Trophoblast cell (in vitro differentiated cells and primary cell): ENCODE measurements at places on chromosomes 3 and 15.
A peak's percentile ranks its signal among the peaks of the same experiment; 100 is the strongest.

- no peak overlapping the region for H3K4me3 ChIP-seq
- no peaks in the 10 kb centered on the region for H3K4me1 ChIP-seq
- H3K27ac ChIP-seq = no peak overlapping the region
- DNase-seq = no peak
These were observed 210.6 kb downstream of the ARPP21 start for GRCh38 chr3:35849963-35850362.

GRCh38 chr3:39287216-39288164 lies 7.7 kb upstream of the CX3CR1 start:
- H3K4me1 ChIP-seq = no peaks in the 10 kb centered on the region
- no peak for DNase-seq
- no peak overlapping the region for H3K4me3 ChIP-seq
- no peaks in the 10 kb centered on the region for H3K36me3 ChIP-seq
- H3K27ac ChIP-seq = no peak overlapping the region
- H3K27me3 ChIP-seq = no peaks in the 10 kb centered on the region

GRCh38 chr3:184299488-184300377 lies 692 bp downstream of the PSMD2 start:
- H3K4me3 ChIP-seq = peak overlapping the region; percentile 96
- no peaks in the 10 kb centered on the region for H3K4me1 ChIP-seq
- H3K36me3 ChIP-seq = peaks cover 30% of the 10 kb centered on the region
- no peak for DNase-seq

DNA sequence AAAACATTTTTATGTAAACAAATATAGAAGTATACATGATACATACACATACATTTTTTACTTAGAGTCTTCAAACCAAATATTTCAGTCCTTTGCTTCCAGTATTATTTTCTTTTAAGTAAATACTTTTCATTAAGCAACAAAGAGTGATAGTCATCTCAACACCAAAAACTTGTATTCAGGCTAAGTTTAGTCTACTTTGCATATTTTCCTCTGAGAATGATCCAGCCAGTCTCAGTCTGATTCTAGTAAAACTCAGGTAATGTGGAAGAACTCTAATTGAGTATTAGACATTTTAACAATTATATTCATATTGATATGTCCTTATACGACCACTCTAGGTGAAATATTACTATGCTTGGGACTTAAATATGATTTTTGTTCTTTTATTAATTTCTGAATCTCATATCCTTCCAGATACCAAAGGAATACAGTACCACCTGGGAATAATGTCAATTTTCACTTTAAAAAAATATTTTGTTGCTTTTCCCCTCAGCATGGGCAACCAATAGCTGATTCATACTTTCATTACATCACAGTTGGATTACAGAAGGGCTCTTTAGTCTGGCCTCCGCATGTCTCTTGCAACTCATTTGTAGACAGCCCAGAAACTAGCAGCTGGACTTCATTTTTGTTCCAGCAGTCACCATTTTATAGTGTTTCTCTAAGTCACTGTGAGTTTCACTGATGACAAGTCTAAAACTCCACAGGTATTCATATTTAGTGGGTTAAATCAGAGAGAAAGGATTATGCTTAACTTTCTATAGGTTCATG lies 390.4 kb downstream of the ZBTB20 start:
- no peaks in the 10 kb centered on the region for H3K27me3 ChIP-seq
- no peaks in the 10 kb centered on the region for H3K36me3 ChIP-seq
- peak; percentile 31 for DNase-seq

- H3K27ac ChIP-seq = no peak overlapping the region
- H3K4me1 ChIP-seq = peaks cover 10% of the 10 kb centered on the region
- peak; percentile 14 for DNase-seq
- no peak overlapping the region for H3K4me3 ChIP-seq
- no peaks in the 10 kb centered on the region for H3K36me3 ChIP-seq
These were observed 101.1 kb upstream of the PLXNA1 start for GRCh38 chr3:126881861-126882260.

DNA sequence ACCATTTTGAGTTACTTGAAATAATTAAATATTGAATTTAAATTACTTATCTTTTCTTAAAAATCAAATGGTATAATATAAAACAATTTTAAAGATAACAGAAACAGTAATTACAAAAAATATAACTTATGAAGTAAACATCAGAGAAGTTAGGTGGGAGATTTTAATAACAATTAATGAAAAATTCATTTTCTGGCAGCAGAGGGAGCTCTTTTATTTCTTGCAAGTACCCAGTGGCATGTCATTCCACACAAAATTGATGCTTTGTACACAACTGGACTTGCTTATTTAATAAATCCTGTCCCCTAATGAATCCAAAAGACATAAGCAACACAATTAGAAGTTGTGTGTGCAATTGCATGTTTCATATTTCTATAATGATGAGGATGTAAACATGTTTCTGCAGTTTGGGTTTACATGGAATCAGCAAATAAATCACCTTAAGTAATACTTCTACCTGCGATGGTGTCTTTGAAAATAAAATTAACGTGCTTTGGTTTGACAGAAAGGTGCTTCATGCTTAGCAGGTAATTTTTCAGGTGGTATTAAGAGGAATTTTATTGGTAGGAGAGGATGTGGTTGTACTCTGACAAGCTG lies 861.3 kb downstream of the ZPLD1 start:
- H3K27ac ChIP-seq = no peak overlapping the region
- no peak overlapping the region for H3K4me3 ChIP-seq
- H3K27me3 ChIP-seq = no peaks in the 10 kb centered on the region
- no peaks in the 10 kb centered on the region for H3K36me3 ChIP-seq
- DNase-seq = peak; percentile 57
- H3K4me1 ChIP-seq = no peaks in the 10 kb centered on the region

DNA sequence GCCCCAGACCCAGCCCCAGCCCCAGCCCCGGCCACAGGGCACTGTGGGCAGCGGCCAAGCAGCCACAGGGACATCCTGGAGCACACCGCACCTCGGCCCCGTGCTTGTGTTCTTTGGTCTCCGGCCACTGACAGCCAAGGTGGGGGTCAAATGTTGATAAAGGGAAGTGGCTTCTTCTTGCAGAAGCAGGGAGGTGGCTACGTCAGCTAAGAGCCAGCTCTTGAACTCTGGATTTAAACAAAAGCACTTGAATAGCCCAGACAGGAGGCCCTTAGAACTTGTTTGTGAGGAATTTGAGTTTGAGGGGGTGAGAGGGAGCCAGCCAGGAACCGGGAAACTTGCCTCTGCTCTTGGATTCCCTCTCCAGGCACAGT lies 135.8 kb upstream of the ABHD17C start:
- H3K27ac ChIP-seq = no peak overlapping the region
- H3K36me3 ChIP-seq = no peaks in the 10 kb centered on the region
- no peaks in the 10 kb centered on the region for H3K4me1 ChIP-seq
- no peak for DNase-seq
- no peak overlapping the region for H3K4me3 ChIP-seq

- H3K27me3 ChIP-seq = no peaks in the 10 kb centered on the region
- H3K4me3 ChIP-seq = no peak overlapping the region
- no peak overlapping the region for H3K27ac ChIP-seq
These were observed 75.4 kb upstream of the ARL6 start for GRCh38 chr3:97689111-97689510.

DNA sequence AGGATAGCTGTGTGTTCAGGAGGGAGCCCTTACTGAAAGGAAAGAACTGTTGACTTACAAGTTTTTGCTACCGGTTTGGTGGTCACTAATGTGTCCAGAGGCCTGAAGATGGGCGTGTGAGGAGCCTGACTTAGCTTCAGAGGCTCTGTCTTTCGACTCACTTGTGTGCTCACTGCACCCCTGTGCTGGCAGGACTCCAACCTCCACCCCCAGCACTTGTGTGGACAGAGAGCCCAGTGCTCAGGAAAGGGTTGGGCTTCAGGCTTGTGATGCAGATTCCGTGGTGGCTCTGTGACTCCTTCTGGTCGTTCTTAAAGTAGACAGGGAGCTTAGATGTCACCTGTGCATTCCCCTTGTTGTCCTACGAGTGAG lies 100.9 kb downstream of the PGPEP1L start:
- no peak for DNase-seq
- no peaks in the 10 kb centered on the region for H3K27me3 ChIP-seq
- H3K36me3 ChIP-seq = peaks cover 33% of the 10 kb centered on the region
- H3K4me3 ChIP-seq = no peak overlapping the region
- H3K4me1 ChIP-seq = peaks cover 33% of the 10 kb centered on the region

DNA sequence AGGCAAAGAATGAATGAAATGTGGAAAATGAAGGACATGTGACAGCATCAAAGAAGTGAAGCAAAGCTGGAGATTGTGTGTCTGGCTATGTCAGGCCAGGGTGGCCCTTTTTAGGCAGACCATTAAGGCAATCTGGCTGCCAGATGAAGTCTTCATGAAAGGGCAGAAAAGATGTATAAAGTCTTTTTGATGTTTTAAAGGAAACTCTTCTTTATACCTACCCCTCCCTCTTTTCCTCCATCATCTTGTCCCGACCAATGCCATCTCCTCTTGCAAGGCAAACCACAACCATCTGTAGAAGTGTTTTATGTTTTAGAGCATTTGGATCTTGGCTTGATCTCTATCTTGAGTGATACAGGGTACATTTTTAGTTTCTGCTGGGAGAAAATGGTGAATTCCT lies 259.2 kb downstream of the LSAMP start:
- no peaks in the 10 kb centered on the region for H3K27me3 ChIP-seq
- H3K4me3 ChIP-seq = no peak overlapping the region
- no peaks in the 10 kb centered on the region for H3K4me1 ChIP-seq
- no peaks in the 10 kb centered on the region for H3K36me3 ChIP-seq

- no peaks in the 10 kb centered on the region for H3K27me3 ChIP-seq
- peaks cover 66% of the 10 kb centered on the region for H3K36me3 ChIP-seq
- H3K27ac ChIP-seq = no peak overlapping the region
- H3K4me1 ChIP-seq = peaks cover 7% of the 10 kb centered on the region
- no peak for DNase-seq
These were observed 2.5 kb upstream of the OGG1 start for GRCh38 chr3:9747267-9747666.

- no peak overlapping the region for H3K27ac ChIP-seq
- no peaks in the 10 kb centered on the region for H3K27me3 ChIP-seq
- H3K4me3 ChIP-seq = no peak overlapping the region
- no peaks in the 10 kb centered on the region for H3K36me3 ChIP-seq
- no peaks in the 10 kb centered on the region for H3K4me1 ChIP-seq
These were observed 811.0 kb upstream of the ALCAM start for GRCh38 chr3:104555728-104556127.

DNA sequence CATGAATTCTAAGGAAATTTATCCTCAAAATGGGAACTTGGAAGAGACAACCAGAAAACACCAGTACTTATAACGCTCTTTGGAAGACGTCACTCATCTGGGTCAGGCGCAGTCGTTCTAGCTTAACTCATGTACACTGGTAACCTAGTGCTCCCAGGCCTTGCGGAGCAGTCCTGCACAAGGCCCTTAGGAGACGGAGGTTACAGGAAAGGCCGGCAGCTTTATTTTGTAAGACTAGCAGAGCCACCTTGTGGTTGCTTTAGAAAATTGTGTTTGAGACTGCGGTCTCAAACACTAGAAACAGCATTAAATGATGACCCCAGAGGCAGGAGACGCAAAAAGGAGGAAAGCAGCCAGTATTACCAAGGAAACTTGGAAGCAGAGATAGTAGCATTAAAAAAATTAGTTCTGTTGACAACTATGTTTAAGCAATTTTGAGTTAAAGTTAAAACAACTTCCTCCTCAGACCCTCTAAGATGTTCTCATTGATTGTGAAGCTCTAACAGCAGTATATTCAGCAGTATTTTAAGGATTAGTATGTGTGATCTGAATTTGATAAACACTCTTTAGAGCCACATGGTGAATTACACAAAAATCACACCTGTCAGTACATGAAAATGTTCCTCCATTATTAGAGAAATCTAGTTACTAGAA lies 141.9 kb upstream of the C2CD4B start:
- H3K27ac ChIP-seq = no peak overlapping the region
- H3K4me1 ChIP-seq = no peaks in the 10 kb centered on the region
- H3K36me3 ChIP-seq = no peaks in the 10 kb centered on the region
- peak; percentile 84 for DNase-seq

DNA sequence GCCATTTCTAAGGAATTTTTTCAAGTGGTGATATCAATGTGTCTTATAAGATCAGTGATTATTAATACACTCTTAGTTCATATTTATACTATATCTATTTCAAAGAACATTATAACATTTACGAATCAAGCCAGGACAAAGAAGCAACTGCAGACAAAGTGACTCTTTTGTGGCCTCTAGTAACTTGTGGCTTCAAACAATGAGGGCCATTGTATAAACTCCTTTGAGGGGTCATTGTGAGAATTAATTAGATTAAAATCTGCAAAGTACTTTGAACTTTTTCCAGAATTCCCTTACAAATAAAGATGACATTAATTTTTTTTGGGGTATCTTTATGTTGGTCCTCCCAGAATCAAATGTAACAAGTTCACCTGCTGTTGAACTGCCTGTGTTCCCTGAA lies 12.3 kb upstream of the SLC30A4 start:
- DNase-seq = no peak
- H3K27me3 ChIP-seq = no peaks in the 10 kb centered on the region

- no peak for DNase-seq
- no peaks in the 10 kb centered on the region for H3K4me1 ChIP-seq
- no peaks in the 10 kb centered on the region for H3K27me3 ChIP-seq
- no peak overlapping the region for H3K27ac ChIP-seq
- H3K4me3 ChIP-seq = no peak overlapping the region
These were observed 37.9 kb upstream of the MINAR1 start for GRCh38 chr15:79394231-79394630.

DNA sequence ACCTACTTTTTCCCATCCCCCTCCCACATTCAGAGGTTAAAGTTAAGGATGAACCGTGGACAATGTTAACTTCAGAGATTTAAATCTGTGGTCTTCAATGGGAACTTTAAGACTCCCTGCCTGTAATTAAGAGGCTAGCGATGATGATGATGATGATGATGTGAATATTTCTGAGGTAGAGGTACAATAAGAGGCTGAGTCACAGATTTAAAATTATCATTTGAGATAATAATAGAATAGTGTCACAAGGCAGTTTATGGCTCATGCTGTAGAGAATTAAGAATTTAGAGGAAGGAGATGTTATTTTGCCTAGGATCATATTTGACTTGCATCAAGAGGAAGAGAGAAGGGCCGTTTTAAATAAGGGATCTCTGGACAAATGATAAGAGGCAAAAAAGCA lies 146.2 kb downstream of the BBX start:
- no peaks in the 10 kb centered on the region for H3K27me3 ChIP-seq
- H3K4me3 ChIP-seq = no peak overlapping the region
- H3K4me1 ChIP-seq = no peaks in the 10 kb centered on the region
- H3K27ac ChIP-seq = no peak overlapping the region
- no peak for DNase-seq

- peak overlapping the region; percentile 96 for H3K4me3 ChIP-seq
- peak; percentile 6 for DNase-seq
- H3K27ac ChIP-seq = no peak overlapping the region
- peaks cover 3% of the 10 kb centered on the region for H3K4me1 ChIP-seq
These were observed 401 bp downstream of the RAMAC start for GRCh38 chr15:82986442-82986780.

- H3K36me3 ChIP-seq = no peaks in the 10 kb centered on the region
- H3K4me3 ChIP-seq = no peak overlapping the region
- peaks cover 12% of the 10 kb centered on the region for H3K4me1 ChIP-seq
- no peak for DNase-seq
- H3K27me3 ChIP-seq = no peaks in the 10 kb centered on the region
These were observed 2.1 kb downstream of the FYCO1 start for GRCh38 chr3:45993421-45994027.
